CD8-positive, alpha-beta memory T cell (primary cell): ENCODE measurements at places on chromosomes 5 and 9. TPM values are rescaled to one million over a fixed set of nuclear protein-coding genes. Genes with fewer than 3 reads are reported as not detected.

Gene SLC6A3
- total RNA-seq: not detected

GRCh38 chr5:171595401-171595800 lies 176.0 kb downstream of the FGF18 start:
- no peak for DNase-seq
- H3K4me1 ChIP-seq: no peaks in the 10 kb centered on the region
- no peaks in the 10 kb centered on the region for H3K27me3 ChIP-seq
- H3K4me3 ChIP-seq: no peak overlapping the region
- H3K27ac ChIP-seq: no peak overlapping the region

Gene IFNA21
- not detected for total RNA-seq

Gene IL5
- total RNA-seq: 84.3 TPM

- H3K4me1 ChIP-seq: peaks cover 5% of the 10 kb centered on the region
- no peak overlapping the region for H3K4me3 ChIP-seq
These were observed 105.9 kb upstream of the CDKN2B start for GRCh38 chr9:22114956-22115355.

- H3K27me3 ChIP-seq: peaks cover 5% of the 10 kb centered on the region
- H3K4me3 ChIP-seq: no peak overlapping the region
- no peak overlapping the region for H3K27ac ChIP-seq
- no peak for DNase-seq
These were observed 56.2 kb upstream of the TNPO1 start for GRCh38 chr5:72760259-72760658.

GRCh38 chr5:116157902-116158301 lies 73.1 kb downstream of the COMMD10 start:
- no peaks in the 10 kb centered on the region for H3K36me3 ChIP-seq
- H3K27me3 ChIP-seq: no peaks in the 10 kb centered on the region
- H3K4me1 ChIP-seq: no peaks in the 10 kb centered on the region
- H3K27ac ChIP-seq: no peak overlapping the region
- no peak for DNase-seq

GRCh38 chr9:96726946-96727345 lies 50.9 kb downstream of the ZNF510 start:
- no peak for DNase-seq
- H3K27me3 ChIP-seq: no peaks in the 10 kb centered on the region
- no peak overlapping the region for H3K4me3 ChIP-seq
- H3K36me3 ChIP-seq: no peaks in the 10 kb centered on the region
- H3K4me1 ChIP-seq: no peaks in the 10 kb centered on the region
- H3K27ac ChIP-seq: no peak overlapping the region

DNA sequence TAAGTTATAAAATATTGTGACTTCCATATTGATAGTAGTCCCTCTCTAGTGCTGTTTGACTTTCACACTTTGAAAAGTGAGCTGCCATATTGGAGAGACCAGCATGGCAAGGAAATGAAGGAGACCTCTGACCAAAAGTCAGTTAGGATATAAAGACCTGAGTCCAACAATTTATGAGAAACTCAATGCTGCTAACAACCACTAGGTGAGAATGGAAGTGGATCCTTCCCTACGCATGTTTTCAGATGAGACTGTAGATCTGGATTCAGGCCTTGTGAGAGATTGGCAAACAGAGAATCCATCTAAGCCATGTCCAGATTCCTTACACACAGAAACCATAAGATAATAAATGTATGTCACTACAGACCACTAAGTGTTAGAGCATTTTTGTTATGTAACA lies 81.6 kb downstream of the CTNND2 start:
- no peak for DNase-seq
- no peak overlapping the region for H3K4me3 ChIP-seq
- no peaks in the 10 kb centered on the region for H3K36me3 ChIP-seq
- H3K27ac ChIP-seq: no peak overlapping the region

Gene BICD2
- total RNA-seq: 27.1 TPM

- peaks cover 7% of the 10 kb centered on the region for H3K4me1 ChIP-seq
- no peak overlapping the region for H3K4me3 ChIP-seq
- H3K27ac ChIP-seq: no peak overlapping the region
- H3K36me3 ChIP-seq: no peaks in the 10 kb centered on the region
- peaks cover 3% of the 10 kb centered on the region for H3K27me3 ChIP-seq
These were observed 10.4 kb upstream of the NHP2 start for GRCh38 chr5:178163772-178164735.

DNA sequence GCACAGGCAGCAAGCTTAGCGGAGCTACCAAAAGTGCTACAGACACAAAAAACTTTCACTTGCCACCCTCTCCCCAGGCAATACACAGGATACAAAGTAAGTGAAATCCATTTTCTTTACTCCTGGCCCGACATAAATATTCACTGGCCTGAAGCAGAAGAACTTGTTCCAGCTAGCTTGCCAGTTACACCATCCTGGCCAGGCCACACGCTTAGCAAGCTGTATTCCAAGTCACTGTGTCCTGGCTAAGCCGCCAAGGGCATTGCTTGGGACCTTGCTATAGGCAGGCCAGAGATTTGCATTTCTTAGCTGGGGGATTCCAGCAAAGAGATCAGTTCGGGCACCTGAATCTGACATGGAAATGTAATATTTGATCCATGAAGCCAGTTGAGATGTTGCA lies 71.0 kb upstream of the SLC1A3 start:
- DNase-seq: no peak
- no peaks in the 10 kb centered on the region for H3K4me1 ChIP-seq
- H3K36me3 ChIP-seq: no peaks in the 10 kb centered on the region
- H3K27ac ChIP-seq: no peak overlapping the region

DNA sequence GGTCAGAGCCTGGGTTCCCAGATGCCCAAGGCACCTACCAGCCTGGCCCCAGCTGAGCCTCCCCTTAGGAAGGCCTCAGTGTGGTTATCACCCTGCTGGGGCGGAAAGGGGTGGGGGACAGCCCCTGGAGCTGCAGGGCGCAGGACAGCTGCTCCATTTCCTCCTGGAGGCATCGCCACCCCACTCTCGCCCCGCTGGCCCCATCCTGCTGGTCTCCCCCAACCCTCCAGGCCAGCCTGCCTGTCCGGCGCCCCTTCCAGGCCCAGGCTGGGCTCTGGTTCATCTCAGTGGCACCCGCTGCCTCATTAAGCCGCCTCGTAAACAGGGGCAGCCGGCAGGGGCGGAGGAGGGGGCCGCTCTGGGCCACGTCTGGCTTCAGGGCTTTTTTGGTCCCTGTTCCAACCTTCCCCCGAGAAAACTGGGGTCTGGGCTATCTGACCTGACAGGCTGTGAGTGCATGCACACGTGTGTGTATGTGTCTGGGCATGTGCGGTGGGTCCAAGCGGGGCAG lies 30.8 kb upstream of the ENHO start:
- no peak overlapping the region for H3K4me3 ChIP-seq
- no peaks in the 10 kb centered on the region for H3K4me1 ChIP-seq
- no peak overlapping the region for H3K27ac ChIP-seq

GRCh38 chr5:103801681-103802080 lies 239.1 kb upstream of the NUDT12 start:
- H3K27me3 ChIP-seq: no peaks in the 10 kb centered on the region
- no peak overlapping the region for H3K27ac ChIP-seq
- H3K4me3 ChIP-seq: no peak overlapping the region
- no peaks in the 10 kb centered on the region for H3K4me1 ChIP-seq
- DNase-seq: no peak
- no peaks in the 10 kb centered on the region for H3K36me3 ChIP-seq

Gene PDLIM4
- 0.39 TPM for total RNA-seq

- no peaks in the 10 kb centered on the region for H3K27me3 ChIP-seq
- DNase-seq: no peak
- no peak overlapping the region for H3K27ac ChIP-seq
- H3K4me1 ChIP-seq: no peaks in the 10 kb centered on the region
- no peaks in the 10 kb centered on the region for H3K36me3 ChIP-seq
- H3K4me3 ChIP-seq: no peak overlapping the region
These were observed 559.3 kb downstream of the CCDC171 start for GRCh38 chr9:16112116-16112515.

DNA sequence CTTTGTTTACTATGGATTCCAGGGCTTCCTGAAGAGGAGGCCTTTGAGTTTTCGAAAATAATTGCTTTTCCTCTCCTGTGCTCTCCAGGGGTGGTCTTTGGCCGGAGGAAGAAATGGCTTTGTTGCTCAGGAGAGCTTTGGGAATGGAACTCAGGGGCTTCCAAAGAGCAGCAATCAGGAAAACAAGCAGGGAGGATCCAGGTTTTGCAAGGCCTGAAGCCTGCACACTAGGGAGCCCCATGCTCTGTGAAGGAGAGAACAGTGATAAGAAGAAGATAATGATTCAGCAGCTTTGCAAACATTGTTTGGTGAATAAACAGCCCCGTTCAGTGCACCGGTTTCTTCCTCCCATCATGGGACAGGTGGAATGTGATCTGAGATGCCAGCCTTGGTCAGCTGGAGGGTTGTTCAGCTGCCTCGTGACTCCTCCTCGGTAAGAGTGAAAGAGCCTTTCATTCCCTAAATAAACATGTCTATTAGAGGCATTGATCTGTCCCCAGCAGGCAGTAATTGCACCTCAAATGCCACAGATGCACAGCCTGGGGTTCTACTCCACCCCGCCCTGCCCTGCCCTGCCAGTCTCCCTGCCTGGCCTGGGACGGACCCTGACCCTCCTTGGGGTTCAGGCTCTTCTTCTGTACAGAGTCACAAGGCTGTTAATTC lies 11.5 kb upstream of the ALDH1B1 start:
- H3K4me3 ChIP-seq: no peak overlapping the region
- peak overlapping the region; percentile 70 for H3K27ac ChIP-seq
- no peaks in the 10 kb centered on the region for H3K4me1 ChIP-seq
- no peaks in the 10 kb centered on the region for H3K27me3 ChIP-seq
- H3K36me3 ChIP-seq: no peaks in the 10 kb centered on the region

DNA sequence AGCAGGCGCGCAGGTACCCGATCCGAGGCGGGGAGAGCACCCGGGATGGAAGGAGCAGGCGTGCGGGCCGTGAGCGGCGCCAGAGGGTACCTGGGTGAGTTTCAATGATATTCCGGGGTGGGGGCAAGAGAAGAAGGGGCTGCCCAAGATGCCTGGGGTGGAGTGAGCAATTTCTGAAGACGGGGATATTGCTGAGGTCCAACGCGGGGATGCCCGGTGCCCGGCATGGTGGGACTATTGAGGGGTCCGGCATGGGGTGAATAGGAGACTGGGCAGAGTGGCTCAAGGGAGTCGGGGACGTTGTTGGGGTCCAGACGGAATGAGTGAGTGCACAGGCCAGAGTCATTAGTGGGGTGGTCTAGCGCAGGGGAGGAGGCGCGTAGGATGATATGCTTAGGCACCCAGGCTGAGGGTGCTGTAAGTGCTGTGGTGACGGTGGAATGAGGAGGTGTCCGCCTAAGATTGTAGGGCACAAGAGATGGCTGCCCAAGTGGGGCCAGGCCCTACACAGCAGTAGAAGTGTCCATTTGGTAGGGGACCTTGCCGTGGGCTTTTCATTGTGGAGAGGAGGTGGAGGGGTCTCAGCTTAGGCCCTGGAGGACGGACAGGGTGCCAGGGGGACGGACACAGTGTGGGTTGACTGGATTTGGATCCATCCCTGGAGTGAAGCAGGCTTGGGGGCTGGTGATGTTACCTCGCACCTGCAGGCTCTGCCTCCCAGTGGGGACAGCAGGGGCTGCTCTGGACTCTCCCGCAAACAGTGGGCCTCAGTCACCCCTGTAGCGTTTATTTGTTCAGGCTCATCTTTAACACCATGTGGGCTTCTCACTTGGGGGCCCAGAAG lies 719 bp downstream of the MIGA2 start:
- peaks cover 6% of the 10 kb centered on the region for H3K36me3 ChIP-seq
- no peak for DNase-seq
- peak overlapping the region; percentile 83 for H3K4me3 ChIP-seq
- H3K4me1 ChIP-seq: peaks cover 30% of the 10 kb centered on the region
- no peaks in the 10 kb centered on the region for H3K27me3 ChIP-seq

- DNase-seq: no peak
- H3K4me3 ChIP-seq: no peak overlapping the region
- no peaks in the 10 kb centered on the region for H3K27me3 ChIP-seq
- no peaks in the 10 kb centered on the region for H3K36me3 ChIP-seq
- no peaks in the 10 kb centered on the region for H3K4me1 ChIP-seq
These were observed 106.7 kb downstream of the FAM174A start for GRCh38 chr5:100641833-100642232.

- H3K4me1 ChIP-seq: no peaks in the 10 kb centered on the region
- H3K27ac ChIP-seq: no peak overlapping the region
- no peak for DNase-seq
- no peaks in the 10 kb centered on the region for H3K36me3 ChIP-seq
These were observed 277.0 kb downstream of the SMARCA2 start for GRCh38 chr9:2291980-2292704.

Gene ADGRV1
- 0.33 TPM for total RNA-seq

GRCh38 chr5:34663771-34664496 lies 7.8 kb downstream of the RAI14 start:
- H3K36me3 ChIP-seq: no peaks in the 10 kb centered on the region
- no peak overlapping the region for H3K4me3 ChIP-seq
- no peak for DNase-seq
- no peaks in the 10 kb centered on the region for H3K27me3 ChIP-seq
- no peak overlapping the region for H3K27ac ChIP-seq
- H3K4me1 ChIP-seq: no peaks in the 10 kb centered on the region

- DNase-seq: no peak
- H3K4me1 ChIP-seq: no peaks in the 10 kb centered on the region
- no peak overlapping the region for H3K27ac ChIP-seq
- H3K4me3 ChIP-seq: no peak overlapping the region
These were observed 275 bp downstream of the AHRR start for GRCh38 chr5:321726-322251.

DNA sequence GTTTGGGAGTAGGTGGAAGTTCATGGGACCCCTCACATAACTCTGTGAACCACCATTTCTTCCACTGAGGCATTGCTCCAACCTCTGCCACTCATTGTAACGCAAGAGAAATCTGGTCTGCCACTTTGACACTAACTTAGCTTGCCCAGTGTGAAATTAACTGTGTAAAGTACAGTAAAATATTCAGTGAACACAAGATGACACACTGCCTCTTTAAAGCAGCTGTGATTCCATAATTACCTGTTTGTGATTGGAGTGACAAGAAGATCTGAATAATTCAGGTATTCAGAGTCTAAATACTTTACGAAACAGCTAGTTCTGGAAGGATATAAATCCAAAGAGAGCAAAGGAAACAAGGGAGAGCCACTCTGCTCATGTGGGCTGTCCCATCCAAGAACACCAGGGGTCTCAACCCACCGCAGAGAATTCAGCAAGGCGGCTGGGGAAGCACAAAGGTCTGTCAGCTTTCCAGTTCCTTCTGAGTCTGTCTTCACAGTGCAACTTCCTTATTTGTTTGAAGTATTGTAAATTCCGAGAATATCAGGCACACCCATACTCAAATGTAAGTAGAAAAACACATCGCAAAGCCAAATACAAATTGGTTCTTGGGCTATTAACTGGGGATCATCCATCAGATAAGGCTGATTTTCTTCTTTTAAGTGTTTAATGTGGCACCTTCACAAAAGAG lies 86.9 kb downstream of the GNAQ start:
- DNase-seq: peak; percentile 17
- H3K36me3 ChIP-seq: no peaks in the 10 kb centered on the region
- no peaks in the 10 kb centered on the region for H3K27me3 ChIP-seq
- no peak overlapping the region for H3K27ac ChIP-seq
- peaks cover 30% of the 10 kb centered on the region for H3K4me1 ChIP-seq

- no peak for DNase-seq
- H3K4me1 ChIP-seq: no peaks in the 10 kb centered on the region
- H3K27me3 ChIP-seq: no peaks in the 10 kb centered on the region
- no peak overlapping the region for H3K27ac ChIP-seq
- H3K4me3 ChIP-seq: no peak overlapping the region
These were observed 1604.5 kb upstream of the NUDT12 start for GRCh38 chr5:105167092-105167491.

Gene GPR151
- not detected for total RNA-seq

Gene RIMOC1
- 34.6 TPM for total RNA-seq
